ENCODE measurements at places on chromosomes 11 and 22.

DNA sequence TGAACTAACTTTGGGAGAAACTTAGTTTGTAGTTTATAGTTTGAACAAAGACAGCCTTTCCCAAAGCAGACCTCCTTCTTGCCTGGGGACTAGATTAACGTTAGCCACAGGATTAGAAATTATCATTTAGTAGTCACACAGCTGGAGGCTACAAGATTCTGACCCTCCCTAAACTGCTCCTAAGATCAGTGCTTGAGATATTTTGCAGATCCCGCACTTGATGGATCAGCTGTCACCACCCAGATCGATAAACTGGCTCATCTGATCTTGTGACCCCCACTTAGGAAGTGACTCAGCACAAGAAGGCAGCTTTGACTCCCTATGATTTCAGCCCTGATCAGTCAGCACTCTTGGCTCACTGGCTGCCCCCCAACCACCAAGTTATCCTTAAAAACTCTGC, 1.6 kb downstream of the SLC22A24 start:
- DNase-seq: no peak

- no peak for DNase-seq
Observed at GRCh38 chr11:123472236-123472935, 42.3 kb downstream of the GRAMD1B start.

DNA sequence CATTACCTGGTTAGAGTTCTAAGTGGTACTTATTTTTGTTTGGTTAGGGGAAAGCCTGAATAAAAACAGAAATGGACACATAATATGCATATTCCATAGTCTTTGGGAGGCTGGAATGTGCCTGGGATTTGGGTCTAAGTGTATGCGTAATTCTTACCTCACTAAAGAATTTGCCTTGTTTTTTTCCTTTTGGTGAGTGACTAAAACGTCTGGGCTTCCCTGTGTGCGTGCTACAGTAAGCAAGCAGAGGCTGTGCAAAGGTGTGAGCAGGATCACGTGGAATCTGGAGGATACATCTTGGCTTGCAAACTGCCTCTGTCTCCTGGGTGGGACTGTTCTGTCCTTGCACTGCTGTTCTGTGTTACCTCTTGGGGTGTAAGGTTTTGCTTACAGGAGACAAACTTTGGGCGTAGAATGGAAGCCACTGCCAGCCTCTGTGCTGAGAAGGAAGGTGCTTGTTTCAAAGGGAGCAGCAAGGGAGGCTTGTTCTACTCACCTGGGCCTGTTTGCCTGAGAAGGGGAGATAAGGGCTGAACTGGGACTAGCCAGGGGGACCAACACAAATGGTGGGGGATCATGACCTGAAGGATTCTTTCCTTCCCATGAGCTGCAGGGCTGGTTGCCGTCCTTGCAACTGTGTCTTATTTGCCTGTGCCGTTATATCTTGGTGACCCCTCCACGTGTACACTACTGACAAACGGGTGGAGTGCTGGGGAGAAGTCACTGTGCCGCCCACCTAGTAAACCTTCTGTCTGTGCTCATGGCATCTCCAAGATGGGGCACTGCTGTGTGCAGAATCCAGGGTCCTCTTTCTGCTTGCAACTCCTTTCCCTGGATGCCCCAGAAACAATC, 4.5 kb downstream of the NEAT1 start:
- DNase-seq: no peak

DNA sequence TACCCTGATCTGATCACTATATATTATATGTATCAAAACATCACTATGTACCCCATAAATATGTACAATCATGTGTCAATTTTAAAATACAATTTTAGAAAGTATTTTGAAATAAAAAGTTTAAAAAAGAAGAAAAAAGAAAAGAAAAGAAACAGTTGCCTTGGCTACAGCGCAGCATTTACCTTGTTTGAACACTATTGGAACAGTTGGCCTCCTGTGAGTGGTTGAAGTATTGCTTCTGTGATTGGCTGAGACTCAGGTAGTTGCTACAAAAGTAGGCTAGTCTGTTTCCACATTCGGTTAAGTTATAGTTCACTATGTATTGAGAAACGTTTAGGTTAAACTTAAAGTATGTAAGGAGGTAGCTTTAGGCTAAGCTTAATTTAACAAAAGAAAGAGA, 7.9 kb upstream of the DTX4 start:
- DNase-seq: no peak

DNA sequence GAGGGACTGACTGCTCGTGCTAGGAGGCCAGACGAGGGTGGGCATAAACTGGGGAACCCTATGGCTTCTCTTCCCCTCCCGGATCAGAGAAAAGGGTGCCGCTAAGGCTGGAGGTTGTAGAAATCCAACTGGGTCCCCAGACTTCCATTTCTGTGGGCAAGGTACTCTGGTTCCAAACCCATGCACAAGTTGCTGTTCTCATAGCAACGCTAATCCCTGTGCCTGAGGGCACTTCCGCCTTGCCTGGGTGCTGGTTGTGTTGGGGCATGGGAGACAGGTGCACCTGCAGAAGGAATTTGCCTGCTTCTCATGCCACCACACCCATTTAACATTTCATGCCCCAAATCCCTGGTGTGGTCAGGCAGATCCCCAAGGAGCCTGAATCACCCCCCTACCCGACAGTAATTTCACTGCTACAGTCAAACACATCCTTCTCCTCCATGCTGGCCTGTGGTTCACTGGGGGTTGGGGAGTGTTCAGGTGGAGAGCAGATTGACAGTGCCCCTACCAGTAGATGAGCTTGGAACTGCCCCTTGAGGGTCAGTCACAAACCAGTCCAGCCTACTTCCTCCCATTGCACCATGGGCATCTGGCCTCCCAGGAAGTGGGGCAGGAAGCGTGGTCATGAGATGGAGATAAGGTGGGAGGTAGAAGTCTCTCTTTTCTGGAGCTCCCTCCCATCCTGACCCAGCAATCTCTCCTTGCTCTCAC, 1.2 kb downstream of the C2CD2L start:
- DNase-seq: no peak

DNA sequence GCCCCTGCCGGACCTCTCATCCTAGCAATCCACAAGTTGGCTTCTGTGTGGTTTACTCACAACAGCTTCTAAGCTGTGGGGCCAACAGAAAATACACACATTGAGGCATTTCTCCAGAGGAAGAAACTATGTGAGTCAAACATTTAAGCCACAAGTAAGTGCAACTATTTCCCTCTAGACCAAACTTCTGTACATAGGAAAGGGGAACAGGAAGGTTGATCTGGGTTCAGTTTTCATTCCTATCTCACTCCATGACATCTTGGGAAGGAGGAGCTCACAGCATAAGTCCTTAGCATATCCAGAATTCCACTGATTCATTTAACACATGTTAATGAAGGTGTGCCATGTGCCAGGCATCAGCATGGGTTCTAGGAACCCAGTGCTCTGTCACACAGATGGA, 72.8 kb upstream of the PICALM start:
- no peak for DNase-seq

DNA sequence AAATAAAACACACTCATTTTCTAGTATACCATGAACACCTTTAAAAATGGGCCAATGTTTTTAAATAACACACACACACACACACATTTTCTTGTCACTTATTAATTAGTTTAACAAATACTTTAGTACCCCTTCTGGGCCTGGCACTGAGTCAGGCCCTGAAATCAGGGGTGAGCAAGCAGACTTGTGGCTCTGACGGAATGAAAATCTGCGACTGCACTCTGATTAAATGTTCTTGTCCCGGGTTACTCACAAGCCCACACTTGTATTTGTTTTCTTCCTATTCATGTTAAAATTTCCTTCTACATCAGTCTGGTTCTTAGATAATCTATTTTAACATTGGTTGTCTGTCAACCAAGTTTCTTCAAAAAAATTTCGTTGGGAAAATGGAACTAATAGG, 43.0 kb upstream of the PDGFD start:
- DNase-seq: no peak

- no peak for DNase-seq
Observed at GRCh38 chr11:67429038-67429668, 859 bp downstream of the RPS6KB2 start.
